ENCODE measurements at places on chromosomes 16 and 17. TPM values are rescaled to one million over a fixed set of nuclear protein-coding genes. Genes with fewer than 3 reads are reported as not detected.

IFT20 gene
- 29.6 TPM for total RNA-seq

SLC13A5 gene
- 256 TPM for total RNA-seq

- no peaks in the 10 kb centered on the region for H3K36me3 ChIP-seq
- H3K27me3 ChIP-seq = no peaks in the 10 kb centered on the region
- no peak for DNase-seq
These were observed 3.5 kb downstream of the GNG13 start for GRCh38 chr16:797120-797420.

SUPT4H1 gene
- 37.1 TPM for total RNA-seq

DNA sequence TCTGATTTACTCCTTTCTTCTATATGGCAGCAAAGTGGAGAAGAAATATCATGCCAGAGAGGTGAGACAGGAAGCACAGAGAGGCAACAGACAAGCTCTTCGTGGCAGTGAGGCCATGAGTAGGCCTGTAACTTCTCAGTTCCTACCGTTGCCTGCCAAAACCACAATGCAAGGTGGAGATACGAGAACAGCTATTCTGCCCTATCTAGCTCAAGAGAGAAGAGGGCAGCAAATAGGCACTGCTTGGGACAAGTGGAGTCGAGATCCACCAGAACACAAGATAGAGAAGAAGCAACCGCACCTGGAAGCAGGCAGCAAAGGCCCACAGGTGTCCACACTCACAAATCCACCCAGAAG, 24.8 kb downstream of the RANBP10 start:
- peaks cover 34% of the 10 kb centered on the region for H3K4me1 ChIP-seq
- H3K27me3 ChIP-seq = no peaks in the 10 kb centered on the region
- H3K27ac ChIP-seq = no peak overlapping the region

- no peak overlapping the region for H3K27ac ChIP-seq
- DNase-seq = no peak
- no peaks in the 10 kb centered on the region for H3K36me3 ChIP-seq
These were observed 2.8 kb downstream of the STX1B start for GRCh38 chr16:31007684-31008083.

HOXB9 gene
- total RNA-seq = not detected

GRCh38 chr17:8739097-8739496, 5.5 kb downstream of the CCDC42 start:
- no peak for DNase-seq
- no peaks in the 10 kb centered on the region for H3K36me3 ChIP-seq
- no peaks in the 10 kb centered on the region for H3K27me3 ChIP-seq
- no peaks in the 10 kb centered on the region for H3K4me1 ChIP-seq

DNA sequence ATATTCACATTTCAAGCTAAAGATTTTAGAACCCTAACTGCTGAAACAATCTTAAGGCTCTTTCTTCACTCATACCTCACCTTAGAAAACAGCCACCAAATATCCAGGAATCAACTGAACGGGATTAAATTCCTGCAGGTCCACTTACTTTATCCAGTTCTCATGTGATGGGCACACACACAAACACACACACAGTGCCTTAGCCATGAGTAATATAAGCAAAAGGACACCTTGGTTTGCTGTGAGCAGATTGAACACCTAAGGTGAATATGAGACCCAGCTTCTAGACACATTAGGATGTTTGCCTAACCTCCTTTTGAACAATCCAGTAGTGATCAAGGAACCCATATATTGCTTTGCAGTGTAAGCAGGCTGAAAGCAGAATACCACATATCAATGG, 81.5 kb downstream of the TUBD1 start:
- H3K27ac ChIP-seq = no peak overlapping the region
- peaks cover 16% of the 10 kb centered on the region for H3K4me1 ChIP-seq
- no peaks in the 10 kb centered on the region for H3K27me3 ChIP-seq
- no peak for DNase-seq
- H3K4me3 ChIP-seq = no peak overlapping the region

DNA sequence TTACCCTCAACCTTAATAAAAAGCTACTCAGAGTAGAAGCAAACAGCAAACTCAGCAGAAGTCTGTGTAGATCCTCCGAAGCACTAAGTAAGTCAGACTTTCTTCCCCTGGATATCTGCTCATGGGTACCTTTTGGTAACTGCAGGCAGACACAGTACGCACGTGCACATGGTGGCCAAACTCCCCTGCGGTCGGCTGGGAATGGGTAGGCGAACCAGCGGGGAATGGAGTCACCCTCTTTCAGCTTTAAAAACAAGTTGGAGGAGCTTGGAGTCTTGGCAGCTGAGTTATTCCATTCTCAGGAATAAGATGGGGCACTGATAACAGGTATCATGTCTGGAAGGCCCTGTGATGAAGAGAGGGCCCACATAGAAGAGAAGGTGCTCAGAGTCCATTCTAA, 16.3 kb downstream of the CYB561 start:
- no peaks in the 10 kb centered on the region for H3K27me3 ChIP-seq
- no peak overlapping the region for H3K27ac ChIP-seq
- no peaks in the 10 kb centered on the region for H3K36me3 ChIP-seq

DNA sequence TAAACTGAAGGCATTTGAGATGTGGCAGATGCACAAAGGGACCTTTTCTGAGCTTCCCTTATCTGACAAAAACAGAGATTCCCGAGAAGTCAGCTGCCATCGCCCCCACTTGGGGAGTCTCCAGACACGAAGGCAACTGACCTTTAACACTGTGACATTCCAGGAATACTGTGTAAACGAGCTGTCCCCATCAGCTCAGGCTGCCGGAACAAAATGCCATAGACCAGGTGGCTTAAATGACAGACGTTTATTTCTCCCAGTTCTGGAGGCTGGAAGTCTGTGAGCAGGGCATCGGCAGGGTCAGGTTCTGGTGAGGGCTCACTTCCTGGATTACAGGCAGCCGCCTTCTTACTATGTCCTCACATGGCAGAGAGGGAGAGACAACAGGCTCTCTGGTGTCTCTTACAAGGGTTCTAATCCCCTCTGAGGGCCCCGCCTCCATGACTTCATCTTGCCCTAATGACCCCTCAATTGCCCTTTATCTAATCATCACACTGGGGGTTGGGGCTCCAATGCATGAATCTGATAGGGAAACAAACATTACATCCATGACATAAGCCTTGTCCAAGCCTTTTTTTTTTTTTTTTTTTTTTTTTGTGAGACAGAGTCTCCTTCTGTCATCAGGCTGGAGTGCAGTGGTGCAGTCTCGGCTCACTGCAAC, 178.5 kb upstream of the RPL38 start:
- no peaks in the 10 kb centered on the region for H3K4me1 ChIP-seq
- no peak overlapping the region for H3K27ac ChIP-seq
- DNase-seq = no peak

DNA sequence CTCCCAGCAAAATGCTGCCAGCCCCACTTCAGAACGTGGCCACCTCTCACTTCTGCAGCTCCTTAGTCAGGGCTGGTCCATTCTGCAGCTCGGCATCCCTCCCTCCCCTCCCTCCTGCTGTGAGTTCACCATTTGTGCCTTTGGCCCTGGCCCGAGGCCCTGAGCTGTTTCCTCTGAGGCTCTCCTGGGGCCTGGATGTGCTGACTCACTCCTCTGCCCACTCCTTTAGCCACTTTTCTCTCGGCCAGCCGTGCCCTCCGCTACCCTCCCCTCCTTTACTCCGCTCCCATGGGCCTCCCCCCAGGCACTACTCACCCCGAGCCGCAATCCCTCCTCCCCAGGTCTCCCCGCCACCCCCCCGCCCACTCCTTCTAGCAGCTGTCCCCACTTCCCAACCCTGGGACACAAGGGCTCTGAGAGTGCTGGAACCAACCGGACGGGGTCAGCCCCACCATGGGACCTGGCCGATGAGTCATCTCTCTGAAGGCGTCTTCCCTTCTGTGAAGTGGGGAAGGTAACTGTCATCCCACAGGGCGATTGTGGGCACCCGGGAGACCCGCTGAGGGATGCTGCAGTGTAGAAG, 11.5 kb downstream of the KCNG4 start:
- no peak overlapping the region for H3K4me3 ChIP-seq
- DNase-seq = no peak
- no peak overlapping the region for H3K27ac ChIP-seq
- no peaks in the 10 kb centered on the region for H3K27me3 ChIP-seq
- H3K4me1 ChIP-seq = no peaks in the 10 kb centered on the region
- H3K36me3 ChIP-seq = no peaks in the 10 kb centered on the region

GRCh38 chr17:39027455-39028035, 60.3 kb upstream of the FBXO47 start:
- no peak overlapping the region for H3K27ac ChIP-seq
- no peak for DNase-seq
- H3K27me3 ChIP-seq = no peaks in the 10 kb centered on the region
- peak overlapping the region; percentile 54 for H3K4me3 ChIP-seq
- no peaks in the 10 kb centered on the region for H3K4me1 ChIP-seq

DNA sequence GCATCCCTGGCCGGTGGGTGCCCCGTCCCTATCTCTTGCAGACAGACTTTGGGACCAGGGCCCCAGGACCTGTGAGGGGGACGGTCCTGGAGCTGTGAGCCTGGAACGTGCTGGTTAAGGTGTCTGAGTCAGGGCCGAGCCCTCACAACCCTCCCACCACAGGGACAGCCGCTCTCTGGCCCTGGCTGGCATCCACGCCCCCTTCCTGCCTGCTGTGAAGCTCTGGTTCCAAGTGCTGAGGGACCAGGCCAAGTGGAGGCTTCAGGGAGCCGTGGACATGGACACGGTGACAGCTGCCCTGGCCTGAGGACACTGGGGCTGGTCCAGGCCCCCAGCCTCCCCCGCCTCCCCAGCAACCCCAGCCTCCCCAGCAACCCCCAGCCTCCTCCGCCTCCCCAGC, 6.6 kb downstream of the TSR3 start:
- H3K27ac ChIP-seq = no peak overlapping the region
- no peak for DNase-seq
- no peaks in the 10 kb centered on the region for H3K27me3 ChIP-seq
- H3K4me1 ChIP-seq = peaks cover 13% of the 10 kb centered on the region
- H3K36me3 ChIP-seq = no peaks in the 10 kb centered on the region
- no peak overlapping the region for H3K4me3 ChIP-seq

DHX8 gene
- total RNA-seq = 17.4 TPM

GRCh38 chr16:81797443-81797842, 18.4 kb downstream of the PLCG2 start:
- no peak for DNase-seq
- no peak overlapping the region for H3K4me3 ChIP-seq
- no peaks in the 10 kb centered on the region for H3K4me1 ChIP-seq
- no peaks in the 10 kb centered on the region for H3K27me3 ChIP-seq

DNA sequence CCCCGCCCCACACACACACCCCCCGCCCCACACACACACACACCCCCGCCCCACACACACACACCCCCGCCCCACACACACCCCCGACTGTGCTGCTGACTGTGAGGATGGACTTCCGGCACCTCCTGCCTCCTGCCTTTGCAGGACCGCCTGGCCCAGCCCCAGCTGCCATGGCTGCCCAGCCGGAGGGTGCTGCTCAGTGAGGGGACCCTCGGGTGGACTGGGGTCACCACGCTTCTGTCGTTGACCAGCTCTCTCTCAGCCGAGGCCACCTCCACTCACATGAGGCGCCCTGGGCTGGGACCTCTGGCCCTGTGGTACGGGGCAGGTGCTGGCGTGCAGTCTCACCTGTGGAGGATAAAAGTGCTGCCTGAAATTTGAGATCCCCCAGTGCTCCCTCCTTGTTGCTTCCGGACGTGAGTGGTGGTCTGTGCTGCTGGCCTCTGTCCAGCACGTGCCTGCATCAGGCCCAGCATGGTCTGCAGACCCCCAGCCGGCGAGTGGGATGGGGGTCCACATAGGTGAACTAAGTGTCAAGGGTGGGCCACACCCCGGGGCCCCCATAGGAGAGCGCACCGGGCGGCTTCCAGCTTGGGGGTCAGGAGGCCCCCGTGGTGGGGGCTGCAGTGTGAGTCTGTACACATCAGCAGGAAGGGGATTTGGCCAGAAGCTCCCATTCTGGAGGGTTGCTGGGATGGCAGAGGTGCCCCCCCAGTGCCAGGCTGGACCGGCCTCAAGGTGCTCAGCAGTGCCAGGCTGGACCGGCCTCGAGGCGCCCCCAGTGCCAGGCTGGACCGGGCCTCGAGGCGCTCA, 11.2 kb downstream of the METRNL start:
- no peak overlapping the region for H3K4me3 ChIP-seq
- H3K27ac ChIP-seq = no peak overlapping the region
- no peaks in the 10 kb centered on the region for H3K27me3 ChIP-seq
- H3K4me1 ChIP-seq = no peaks in the 10 kb centered on the region
- DNase-seq = no peak

DNA sequence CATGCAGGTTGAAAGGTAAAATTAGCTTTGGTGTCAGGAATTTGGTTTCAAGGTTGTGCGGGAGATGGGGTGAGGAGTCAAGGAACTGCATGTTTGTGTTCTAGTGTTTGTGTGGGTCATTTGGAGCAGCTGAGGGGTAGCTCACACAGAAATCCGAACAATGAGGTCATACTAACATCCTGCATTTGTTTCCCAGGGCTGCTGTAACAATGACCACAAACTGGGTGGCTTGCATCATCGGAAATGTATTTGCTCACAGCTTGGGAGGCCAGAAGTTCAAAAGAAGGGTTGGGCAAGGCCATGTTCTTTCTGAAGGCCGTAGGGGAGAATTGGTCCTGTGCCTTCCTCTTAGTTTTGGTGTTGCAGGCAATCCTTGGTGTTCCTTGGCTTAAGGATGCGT, 287.4 kb downstream of the HAPSTR1 start:
- no peaks in the 10 kb centered on the region for H3K4me1 ChIP-seq
- H3K27ac ChIP-seq = no peak overlapping the region
- H3K27me3 ChIP-seq = no peaks in the 10 kb centered on the region
- DNase-seq = no peak
- H3K4me3 ChIP-seq = no peak overlapping the region

CA10 gene
- total RNA-seq = not detected

- DNase-seq = no peak
- no peaks in the 10 kb centered on the region for H3K27me3 ChIP-seq
- no peak overlapping the region for H3K4me3 ChIP-seq
- no peaks in the 10 kb centered on the region for H3K4me1 ChIP-seq
- H3K27ac ChIP-seq = no peak overlapping the region
These were observed 22.1 kb upstream of the PHF12 start for GRCh38 chr17:28973425-28973824.

DNA sequence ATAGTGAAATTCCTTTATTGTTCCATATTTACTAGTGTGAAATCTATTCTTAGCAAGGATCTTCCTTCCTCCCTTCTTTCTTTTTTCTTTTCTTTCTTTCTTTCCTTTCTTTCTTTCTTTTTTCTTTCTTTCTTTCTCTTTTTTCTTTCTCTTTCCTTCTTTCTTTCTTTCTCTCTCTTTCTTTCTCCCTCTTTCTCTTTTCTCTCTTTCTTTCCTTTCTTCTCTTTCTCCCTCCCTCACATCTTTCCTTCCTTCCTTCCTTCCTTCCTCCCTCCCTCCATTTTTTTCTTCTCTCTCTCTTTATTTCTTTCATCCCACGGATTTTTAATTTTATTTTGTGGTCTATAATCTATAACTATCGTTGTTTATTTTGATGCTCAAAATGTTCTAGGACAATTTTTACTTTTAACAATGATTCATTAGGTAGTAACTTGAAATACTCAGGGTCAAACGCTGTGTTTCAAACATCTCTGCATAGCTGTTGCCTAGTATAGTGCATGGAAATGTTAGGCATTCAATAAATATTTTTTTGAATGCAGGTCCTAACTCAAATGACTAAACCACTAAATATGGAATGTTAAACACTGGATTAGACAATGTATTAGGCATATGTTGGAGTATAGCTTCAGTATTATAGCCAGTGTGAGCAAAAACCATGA, 178.3 kb downstream of the MAP2K6 start:
- H3K4me3 ChIP-seq = no peak overlapping the region
- no peaks in the 10 kb centered on the region for H3K36me3 ChIP-seq
- H3K4me1 ChIP-seq = no peaks in the 10 kb centered on the region
- H3K27me3 ChIP-seq = no peaks in the 10 kb centered on the region
- no peak overlapping the region for H3K27ac ChIP-seq
- no peak for DNase-seq
